NCI-H1694 (cell line): ENCODE measurements at places on chromosomes 3 and 15.

- DNase-seq: no peak
Observed at GRCh38 chr15:78565951-78566774, 843 bp downstream of the CHRNA5 start.

DNA sequence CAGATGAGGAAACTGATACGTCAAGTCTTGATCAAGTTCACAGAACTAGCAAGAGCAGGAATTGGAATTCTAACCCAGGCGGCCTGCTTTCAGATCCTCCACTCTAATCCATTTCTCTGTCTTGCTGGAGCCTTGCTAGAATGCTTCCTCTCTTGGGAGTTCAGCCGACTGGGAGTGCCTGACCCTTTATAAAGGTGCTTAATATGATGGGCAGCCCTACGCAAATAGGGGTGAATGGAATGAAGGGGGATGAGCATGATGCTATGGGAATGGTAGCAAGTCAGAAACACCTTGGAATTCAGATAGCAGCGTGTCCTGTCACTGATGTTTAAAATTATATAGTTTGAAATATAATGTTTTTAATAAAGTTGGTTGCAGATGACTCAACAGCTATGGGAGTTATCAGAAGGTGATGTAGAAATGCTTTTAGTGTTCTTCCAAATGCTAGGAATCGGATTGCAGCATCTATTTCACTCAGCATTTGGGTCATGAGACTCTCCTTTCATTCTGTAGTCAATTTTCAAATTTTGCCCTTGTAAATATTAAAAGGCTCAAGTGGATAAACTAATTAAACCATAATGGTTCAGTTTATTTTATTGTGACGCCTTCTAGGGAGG, 150.7 kb downstream of the FNDC3B start:
- no peak for DNase-seq

DNA sequence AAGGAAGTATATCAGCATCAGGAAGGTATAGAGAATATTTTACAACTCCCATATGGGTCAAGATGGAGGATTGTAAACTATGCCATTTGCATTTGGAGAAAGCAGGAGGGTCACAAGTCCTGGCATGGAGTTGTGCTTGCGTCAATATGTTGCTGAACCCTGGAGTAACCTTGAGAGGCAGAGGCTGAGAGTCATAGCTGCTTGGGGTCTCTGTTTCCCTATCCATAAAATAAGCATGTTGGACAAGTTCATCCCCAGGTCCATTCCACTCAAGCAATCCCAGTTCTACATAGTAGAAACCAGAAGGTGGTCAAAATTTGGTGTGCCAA, 273.6 kb downstream of the MECOM start:
- DNase-seq: no peak

GRCh38 chr3:12541625-12542024, 3.7 kb downstream of the MKRN2OS start:
- no peak for DNase-seq
